Pulmonary artery endothelial cell (primary cell): ENCODE measurements at places on chromosomes 1 and 21. TPM values are rescaled to one million over a fixed set of nuclear protein-coding genes. Genes with fewer than 3 reads are reported as not detected.
A peak's percentile ranks its signal among the peaks of the same experiment; 100 is the strongest.

GRCh38 chr21:17929510-17929909 lies 110.4 kb upstream of the C21orf91 start:
- DNase-seq = no peak

- DNase-seq = peak; percentile 36
Observed at GRCh38 chr1:42922687-42923366, 35.8 kb downstream of the SLC2A1 start.

GRCh38 chr1:170729225-170730002 lies 65.5 kb downstream of the PRRX1 start:
- no peak for DNase-seq

DNA sequence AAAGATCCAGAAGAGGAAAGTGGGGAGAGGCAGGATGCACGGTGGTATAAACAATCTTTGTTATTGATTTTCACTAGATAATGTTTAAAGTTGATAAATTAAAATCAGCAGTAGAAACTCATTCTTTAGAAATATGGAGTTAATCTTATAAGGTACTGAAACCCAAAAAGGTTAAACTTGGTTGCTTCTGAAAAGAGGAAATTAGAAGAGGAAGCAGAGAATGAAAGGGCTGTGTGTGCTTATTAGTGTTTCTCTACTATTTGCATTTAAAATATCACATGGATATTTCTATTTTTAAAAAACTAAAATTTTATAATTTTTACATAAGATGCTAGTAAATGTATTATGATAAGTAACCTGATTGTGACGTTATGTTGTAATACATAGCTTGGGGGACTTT lies 24.4 kb downstream of the C1orf141 start:
- no peak for DNase-seq

The MAGI3 gene
- total RNA-seq = 11.8 and 15.1 TPM in 2 replicates

The KRTAP21-2 gene
- total RNA-seq = not detected in 2 replicates

The TMEM200B gene
- 0.92 and 1.7 TPM in 2 replicates for total RNA-seq

DNA sequence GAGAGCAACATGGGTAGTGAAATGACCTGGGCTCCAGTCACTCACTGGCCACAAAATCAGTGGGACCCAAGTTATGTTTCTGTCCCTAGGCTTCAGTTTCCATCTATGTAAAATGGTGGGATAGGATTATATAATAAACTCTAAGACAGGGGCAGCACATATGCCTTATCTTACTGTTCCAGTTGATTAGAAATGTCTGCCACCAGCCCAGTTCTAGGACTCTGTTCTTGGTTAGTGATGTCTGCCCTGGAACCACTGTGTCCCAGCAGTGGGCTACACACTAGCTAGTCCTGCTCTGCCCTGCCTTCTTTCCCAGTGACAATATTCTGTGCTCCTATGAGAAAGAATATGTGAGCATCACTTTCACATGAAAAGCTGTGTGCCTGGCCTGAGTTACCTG lies 138.3 kb downstream of the PCNX2 start:
- DNase-seq = no peak

- no peak for DNase-seq
Observed at GRCh38 chr1:170351366-170351946, 180.5 kb upstream of the GORAB start.

DNA sequence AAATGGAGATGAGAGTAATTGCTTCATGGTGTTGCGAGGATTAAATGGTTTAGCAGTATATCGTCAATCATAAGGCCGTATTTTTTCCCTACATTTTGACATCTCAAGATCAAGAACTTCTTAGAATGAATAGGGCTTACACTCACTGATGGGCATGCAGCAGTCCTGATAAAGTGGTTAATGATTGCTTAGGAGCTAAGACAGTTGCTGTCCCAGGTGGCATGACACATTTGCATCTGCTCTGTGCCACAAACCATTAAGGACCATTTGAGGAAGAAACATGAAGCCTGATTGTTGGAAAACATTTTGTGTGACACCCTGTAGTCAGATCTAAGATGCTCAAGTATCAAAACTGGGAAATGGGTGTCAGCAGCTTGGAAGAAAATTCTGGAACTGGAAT lies 81.0 kb upstream of the SGIP1 start:
- DNase-seq = no peak

The OR2L8 gene
- not detected in 2 replicates for total RNA-seq

The SNRNP40 gene
- total RNA-seq = 210 and 251 TPM in 2 replicates

The TTLL7 gene
- total RNA-seq = 4.2 and 11.1 TPM in 2 replicates

DNA sequence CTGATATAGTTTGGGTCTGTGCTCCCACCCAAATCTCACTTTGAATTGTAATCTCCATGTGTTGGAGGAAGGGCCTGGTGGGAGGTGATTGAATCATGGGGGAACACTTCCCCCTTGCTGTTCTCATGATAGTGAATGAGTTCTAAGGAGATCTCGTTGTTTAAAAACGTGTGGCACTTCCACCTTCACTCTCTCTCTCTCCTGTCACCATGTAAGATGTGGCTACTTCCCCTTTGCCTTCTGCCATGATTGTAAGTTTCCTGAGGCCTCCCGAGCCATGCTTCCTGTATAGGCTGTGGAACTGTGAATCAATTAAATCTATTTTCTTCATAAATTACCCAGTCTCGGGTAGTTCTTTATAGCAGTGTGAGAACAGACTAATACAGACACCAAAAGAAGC lies 40.4 kb downstream of the FRRS1 start:
- DNase-seq = no peak

- DNase-seq = no peak
Observed at GRCh38 chr1:30804352-30804751, 46.8 kb upstream of the LAPTM5 start.

- no peak for DNase-seq
Observed at GRCh38 chr1:41783189-41783639, 135.5 kb downstream of the HIVEP3 start.
